ENCODE measurements at places on chromosomes 13 and 19.

DNA sequence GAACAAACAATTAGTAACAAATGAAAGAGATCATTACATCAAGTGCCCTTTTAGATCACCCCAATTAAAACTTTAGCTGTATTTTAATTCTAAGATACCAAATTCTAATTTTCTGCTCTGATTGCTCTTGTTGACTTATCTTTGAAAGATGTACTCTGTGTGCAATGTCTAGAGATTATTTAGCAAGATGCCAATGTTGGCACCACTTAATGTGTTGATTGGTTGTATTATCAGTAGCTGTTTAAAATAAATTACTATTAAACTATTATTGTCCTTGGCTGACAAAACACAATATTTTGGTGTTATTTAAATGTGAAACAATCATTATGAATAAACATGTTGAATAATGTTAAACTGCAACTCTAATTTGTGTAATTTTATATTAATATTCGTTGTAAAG lies 386.0 kb downstream of the DACH1 start:
- no peak for DNase-seq

- no peak for DNase-seq
Observed at GRCh38 chr13:23615395-23616081, 45.3 kb downstream of the TNFRSF19 start.

DNA sequence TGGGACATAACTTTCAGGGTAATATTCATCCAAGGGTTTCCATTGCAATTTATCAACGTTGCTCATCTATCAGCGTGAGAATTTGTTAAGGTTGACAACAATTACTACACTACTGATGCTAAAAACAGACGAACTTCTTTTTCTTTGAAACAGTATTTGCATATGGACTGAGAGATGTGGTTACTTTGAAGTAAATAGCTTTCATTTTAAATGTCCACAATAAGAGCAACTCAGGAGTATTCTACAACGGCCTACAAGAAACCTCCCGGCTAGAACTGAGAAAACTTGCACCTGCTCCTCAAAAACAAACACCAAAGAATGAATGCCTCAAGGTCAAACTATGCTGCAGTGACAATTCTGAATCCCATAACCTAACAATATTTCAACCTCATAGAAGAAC lies 238.4 kb downstream of the IRS2 start:
- DNase-seq: no peak

DNA sequence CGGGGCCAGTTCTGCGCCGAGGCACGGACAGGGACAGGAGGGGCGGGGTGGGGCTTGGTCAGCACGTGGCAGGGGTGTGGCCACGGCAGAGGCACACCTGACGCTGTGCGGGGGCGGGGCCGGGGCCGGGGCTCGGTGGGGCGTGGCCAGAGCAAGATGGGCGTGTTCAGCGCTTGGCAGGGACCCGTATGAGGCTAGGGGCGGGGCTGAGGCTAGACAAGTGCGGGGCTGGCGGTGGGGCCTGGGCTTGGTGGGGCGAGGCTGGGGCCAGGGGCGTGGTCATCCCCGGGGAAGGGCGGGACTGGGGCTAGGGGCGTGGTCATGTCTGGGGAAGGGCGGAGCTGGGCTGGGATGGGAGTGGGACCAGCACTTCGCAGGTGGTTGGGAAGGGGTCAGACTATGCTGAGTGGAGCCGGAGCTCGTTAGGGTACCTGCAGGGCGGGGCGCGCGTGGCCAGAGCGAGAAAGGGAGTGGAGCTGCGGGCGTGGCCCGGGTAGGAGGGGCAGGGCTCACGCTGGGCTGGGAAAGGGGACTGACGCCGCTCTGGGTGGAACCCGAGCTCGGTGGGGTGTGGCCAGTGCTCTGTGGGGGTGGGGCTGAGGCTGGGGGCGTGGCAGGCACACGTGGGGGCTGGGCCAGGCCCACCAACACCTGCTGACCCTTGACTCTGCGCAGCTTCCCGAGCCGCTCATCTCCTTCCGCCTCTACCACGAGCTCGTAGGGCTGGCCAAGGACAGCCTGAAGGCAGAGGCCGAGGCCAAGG lies 12.8 kb downstream of the POLR2E start:
- peak; percentile 93 for DNase-seq

GRCh38 chr19:17610384-17610783 lies 54.9 kb downstream of the COLGALT1 start:
- no peak for DNase-seq

- DNase-seq: peak; percentile 17
Observed at GRCh38 chr19:16247353-16248182, 49.9 kb downstream of the AP1M1 start.

DNA sequence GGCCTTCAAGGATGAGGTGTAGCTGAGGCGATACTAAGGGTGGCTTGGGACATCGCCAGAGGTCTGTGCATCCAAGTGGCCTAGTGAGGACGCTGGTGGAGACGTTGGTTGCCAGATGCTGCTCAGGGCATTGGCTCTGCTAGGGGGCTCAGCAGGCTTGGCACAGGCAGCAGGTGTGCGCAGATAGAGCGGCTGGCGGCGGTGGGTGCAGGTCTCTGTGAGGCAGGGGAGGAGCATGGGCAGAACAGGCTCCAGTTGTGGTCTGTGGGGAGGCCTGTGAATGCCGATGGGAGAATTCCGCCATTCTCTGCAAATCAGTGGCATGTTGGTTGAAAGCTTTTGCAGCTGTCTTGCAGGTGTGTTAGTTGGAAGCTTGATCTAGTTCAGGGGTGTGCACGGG lies 21.2 kb downstream of the PRAM1 start:
- DNase-seq: no peak
